ENCODE measurements at places on chromosomes 11 and 22. TPM values are rescaled to one million over a fixed set of nuclear protein-coding genes. Genes with fewer than 3 reads are reported as not detected.

FAM168A gene
- 12.2 TPM for total RNA-seq

NRXN2 gene
- total RNA-seq = 0.41 TPM

DNA sequence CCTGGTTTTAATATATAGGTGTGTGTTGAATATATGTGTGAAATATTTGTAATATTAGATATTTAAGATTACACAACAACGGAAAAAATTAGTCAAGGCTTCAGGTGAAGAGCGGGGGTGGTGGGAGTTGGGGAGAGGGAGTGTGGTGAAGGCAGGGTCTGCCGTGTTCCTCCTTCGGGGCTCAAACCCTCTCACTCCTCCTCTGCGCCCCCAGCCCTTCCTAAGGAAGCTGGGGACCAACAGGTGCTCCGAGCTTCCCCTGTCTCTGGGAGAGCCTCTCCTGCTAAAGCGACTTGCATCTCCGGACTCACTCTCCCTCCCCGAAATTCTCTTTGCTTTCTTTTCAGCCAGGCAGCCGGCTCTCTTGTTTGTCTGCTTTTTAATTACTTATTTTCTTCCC is 960 bp upstream of the CADM1 start:
- H3K36me3 ChIP-seq = peaks cover 2% of the 10 kb centered on the region
- DNase-seq = no peak
- no peak overlapping the region for H3K27ac ChIP-seq
- no peak overlapping the region for H3K4me3 ChIP-seq

GRCh38 chr11:117171404-117172061 is 7.0 kb upstream of the SIDT2 start:
- H3K27ac ChIP-seq = peak overlapping the region; percentile 4
- no peak overlapping the region for H3K4me3 ChIP-seq
- H3K4me1 ChIP-seq = peaks cover 5% of the 10 kb centered on the region
- H3K27me3 ChIP-seq = no peaks in the 10 kb centered on the region
- peaks cover 12% of the 10 kb centered on the region for H3K36me3 ChIP-seq

- H3K27me3 ChIP-seq = no peaks in the 10 kb centered on the region
- no peak overlapping the region for H3K4me3 ChIP-seq
- H3K27ac ChIP-seq = no peak overlapping the region
- no peak for DNase-seq
- H3K36me3 ChIP-seq = no peaks in the 10 kb centered on the region
These were observed 1045.1 kb downstream of the TBC1D22A start for GRCh38 chr22:47807506-47807905.

GRCh38 chr11:60360621-60361020 is 17.7 kb upstream of the MS4A7 start:
- H3K4me3 ChIP-seq = no peak overlapping the region
- DNase-seq = no peak
- no peaks in the 10 kb centered on the region for H3K36me3 ChIP-seq

Data from activated CD4-positive, alpha-beta memory T cell treated with anti-CD3 and anti-CD28 coated beads for 36 hours (primary cell).